ENCODE measurements at places on chromosomes 16 and 17. TPM values are rescaled to one million over a fixed set of nuclear protein-coding genes. Genes with fewer than 3 reads are reported as not detected.

GRCh38 chr17:38900978-38901656 lies 24.3 kb upstream of the LASP1NB start:
- no peak overlapping the region for H3K4me3 ChIP-seq
- no peak for DNase-seq
- peaks cover 63% of the 10 kb centered on the region for H3K36me3 ChIP-seq
- no peaks in the 10 kb centered on the region for H3K27me3 ChIP-seq
- H3K27ac ChIP-seq = peak overlapping the region; percentile 33

- no peak overlapping the region for H3K4me3 ChIP-seq
- H3K36me3 ChIP-seq = peaks cover 12% of the 10 kb centered on the region
- no peak overlapping the region for H3K27ac ChIP-seq
- H3K4me1 ChIP-seq = peaks cover 4% of the 10 kb centered on the region
- no peaks in the 10 kb centered on the region for H3K27me3 ChIP-seq
These were observed 8.0 kb downstream of the ZNF750 start for GRCh38 chr17:82831818-82832200.

GRCh38 chr16:31453255-31454204 lies 5.8 kb upstream of the ARMC5 start:
- H3K36me3 ChIP-seq = no peaks in the 10 kb centered on the region
- H3K27ac ChIP-seq = peak overlapping the region; percentile 36
- peaks cover 58% of the 10 kb centered on the region for H3K4me1 ChIP-seq
- H3K27me3 ChIP-seq = no peaks in the 10 kb centered on the region
- peak; percentile 70 for DNase-seq
- no peak overlapping the region for H3K4me3 ChIP-seq

- peak overlapping the region; percentile 51 for H3K4me3 ChIP-seq
- DNase-seq = no peak
- H3K27ac ChIP-seq = peak overlapping the region; percentile 87
These were observed 5.1 kb upstream of the HEXIM1 start for GRCh38 chr17:45143094-45143670.

- DNase-seq = no peak
- H3K36me3 ChIP-seq = no peaks in the 10 kb centered on the region
- H3K27ac ChIP-seq = no peak overlapping the region
- H3K27me3 ChIP-seq = peaks cover 11% of the 10 kb centered on the region
- H3K4me3 ChIP-seq = no peak overlapping the region
These were observed 6.7 kb downstream of the KCNJ12 start for GRCh38 chr17:21382560-21383495.

Gene SP2
- total RNA-seq = 16.9 TPM

Data from upper lobe of right lung (tissue), 1 donor.